T-helper 2 cell treated with Interferon-gamma antibody and Interleukin-4, amounts not matched to agents 5 μg/mL and 100 μg/mL, for 36 hours (primary cell): ENCODE measurements at places on chromosomes 11 and 22.

GRCh38 chr22:26362471-26362870, 66.6 kb upstream of the ASPHD2 start:
- no peak for DNase-seq

- no peak for DNase-seq
Measured at GRCh38 chr11:10114593-10115404, 179.2 kb downstream of the SBF2 start.

DNA sequence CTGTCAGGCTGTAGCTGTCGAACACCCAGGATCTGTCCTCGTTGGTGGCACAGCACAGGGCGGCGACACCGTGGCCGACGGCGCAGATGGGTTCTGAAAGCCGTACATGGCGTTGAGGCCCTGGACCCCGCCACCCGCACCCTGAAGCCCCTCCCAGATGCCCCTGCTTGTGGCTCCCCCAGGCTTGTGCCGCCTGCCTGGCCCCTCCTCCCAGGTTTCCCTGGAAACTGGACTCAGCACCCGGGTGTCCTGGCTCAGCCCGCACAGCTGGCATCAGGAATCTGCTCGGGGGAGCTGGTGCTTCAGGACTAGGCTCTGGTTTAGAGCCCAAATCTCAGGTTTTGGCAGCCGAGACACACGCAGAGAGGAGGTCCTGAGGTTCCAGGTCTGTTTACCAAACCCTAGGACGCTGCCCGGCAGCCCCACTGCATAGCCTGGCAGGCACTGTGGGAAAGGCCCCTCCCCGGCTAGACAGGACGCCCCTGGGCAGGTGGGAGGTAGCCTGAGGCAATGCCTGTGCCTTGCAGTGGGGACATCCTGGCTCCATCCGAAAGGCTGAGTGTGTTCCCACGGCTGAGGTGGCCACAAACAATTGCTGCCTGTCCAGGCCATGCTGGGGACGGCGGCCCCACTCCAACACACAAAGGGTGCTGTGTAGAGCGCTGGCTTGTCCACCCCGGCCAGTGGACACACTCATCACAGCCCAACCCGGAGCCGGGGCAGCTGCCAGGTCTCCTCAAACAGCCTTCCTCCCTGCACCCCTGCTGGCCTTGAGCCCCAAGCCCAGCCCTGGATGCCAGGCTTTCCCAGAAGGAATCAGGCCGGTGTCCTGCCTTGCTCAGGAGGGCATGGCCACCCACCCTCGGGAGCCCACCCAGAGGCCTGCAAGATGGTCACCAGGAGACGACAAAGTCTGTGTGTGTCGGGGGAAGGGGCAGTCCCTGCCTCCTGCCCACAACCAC, 4.6 kb downstream of the GATD1 start:
- no peak for DNase-seq

DNA sequence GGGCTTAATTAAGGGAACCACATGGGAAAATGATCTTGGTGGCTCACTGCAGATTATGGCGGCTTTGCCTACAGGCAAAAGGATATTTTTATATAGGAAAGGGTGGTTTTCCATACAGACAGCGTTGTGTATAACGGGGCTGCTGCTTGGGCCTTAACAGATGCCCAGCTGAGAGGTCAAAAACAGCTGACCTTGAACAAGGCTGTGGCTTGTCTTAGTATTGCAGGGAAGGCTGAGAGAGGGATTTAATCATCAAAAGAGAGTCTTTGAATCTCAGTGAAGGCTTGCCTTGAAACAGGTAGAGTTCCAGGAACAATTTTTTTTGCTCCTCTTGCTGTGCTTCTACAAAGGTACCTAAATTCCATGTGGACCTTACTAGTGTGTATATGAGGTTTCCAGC, 301.6 kb upstream of the C11orf87 start:
- no peak for DNase-seq

- DNase-seq = no peak
Measured at GRCh38 chr11:107593951-107594350, 3.0 kb downstream of the ELMOD1 start.

DNA sequence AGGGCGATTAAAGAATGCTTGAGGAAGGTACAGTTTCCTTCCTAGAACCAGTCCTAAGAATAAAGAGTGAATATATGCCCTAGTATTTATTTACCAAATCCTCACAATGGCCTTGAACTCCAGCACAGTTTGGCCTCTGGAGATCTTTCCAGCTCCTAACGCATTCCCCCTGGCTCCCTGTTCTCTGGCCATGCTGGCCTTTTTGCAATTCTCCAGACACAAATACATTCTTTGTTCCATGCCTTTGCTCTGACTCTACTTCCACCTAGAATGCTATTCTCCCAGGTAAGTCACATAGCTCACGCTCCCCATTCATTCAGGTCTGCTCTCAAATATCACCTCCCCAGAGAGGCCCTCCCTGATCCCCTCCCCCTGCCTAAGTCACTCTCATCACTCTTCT, 3.7 kb upstream of the DGKZ start:
- DNase-seq = no peak

- DNase-seq = no peak
Measured at GRCh38 chr22:36212901-36213300, 11.3 kb upstream of the APOL4 start.

DNA sequence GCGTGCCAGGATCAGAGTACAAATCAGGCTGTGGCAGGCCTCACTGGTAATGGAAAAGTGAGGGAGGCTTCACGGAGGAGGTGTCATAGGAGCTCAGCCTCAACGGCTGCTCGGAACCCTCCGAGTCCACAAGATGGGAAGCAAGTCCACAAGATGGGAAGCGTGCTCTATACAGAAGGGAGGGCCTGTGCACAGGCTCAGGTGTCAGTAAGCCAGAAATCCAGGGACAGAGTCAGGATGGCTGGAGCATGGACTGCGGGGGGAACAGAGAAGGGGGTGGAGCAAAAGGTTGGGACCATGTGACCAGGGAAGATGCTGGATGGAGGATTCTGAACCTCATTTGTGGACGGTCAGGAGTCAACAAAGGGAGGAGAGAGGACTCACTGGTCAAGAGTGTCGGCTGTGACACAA, 3.4 kb upstream of the DPP3 start:
- no peak for DNase-seq

DNA sequence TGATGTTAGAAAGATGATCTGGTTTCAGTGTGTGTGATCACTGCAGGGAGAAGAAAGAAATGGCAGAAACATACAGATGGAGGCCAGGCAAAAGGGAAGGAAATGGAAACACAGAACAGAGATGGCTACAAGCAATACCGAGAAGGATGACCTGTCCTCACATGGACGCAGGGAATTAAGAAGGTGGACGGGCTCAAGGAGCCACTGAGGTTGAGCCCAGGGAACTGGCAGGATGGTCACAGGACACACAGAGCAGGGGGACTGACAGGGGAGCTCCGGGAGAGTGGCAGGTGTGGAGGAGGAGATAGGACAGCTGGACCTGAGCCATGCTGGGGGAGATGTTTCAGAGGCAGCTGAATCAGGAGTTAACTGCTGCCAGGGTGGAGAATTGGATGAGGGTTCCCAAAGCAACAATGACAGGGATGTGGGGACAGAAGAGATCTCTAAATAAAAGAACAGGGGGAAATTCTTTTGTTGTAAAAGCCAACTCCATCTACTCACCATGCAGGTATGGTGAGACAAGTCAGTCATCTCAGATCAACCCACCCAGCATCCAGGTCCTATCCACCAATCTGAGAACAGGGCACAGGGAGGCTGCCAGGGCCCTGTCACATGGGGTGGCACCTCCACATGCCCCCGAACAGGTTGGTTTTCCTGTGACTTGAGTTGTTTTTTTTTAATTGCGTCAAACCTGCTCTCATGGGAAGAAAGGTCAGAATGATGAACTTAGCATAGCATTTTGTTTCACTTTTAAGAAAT, 26.3 kb downstream of the KLHL22 start:
- DNase-seq = no peak

DNA sequence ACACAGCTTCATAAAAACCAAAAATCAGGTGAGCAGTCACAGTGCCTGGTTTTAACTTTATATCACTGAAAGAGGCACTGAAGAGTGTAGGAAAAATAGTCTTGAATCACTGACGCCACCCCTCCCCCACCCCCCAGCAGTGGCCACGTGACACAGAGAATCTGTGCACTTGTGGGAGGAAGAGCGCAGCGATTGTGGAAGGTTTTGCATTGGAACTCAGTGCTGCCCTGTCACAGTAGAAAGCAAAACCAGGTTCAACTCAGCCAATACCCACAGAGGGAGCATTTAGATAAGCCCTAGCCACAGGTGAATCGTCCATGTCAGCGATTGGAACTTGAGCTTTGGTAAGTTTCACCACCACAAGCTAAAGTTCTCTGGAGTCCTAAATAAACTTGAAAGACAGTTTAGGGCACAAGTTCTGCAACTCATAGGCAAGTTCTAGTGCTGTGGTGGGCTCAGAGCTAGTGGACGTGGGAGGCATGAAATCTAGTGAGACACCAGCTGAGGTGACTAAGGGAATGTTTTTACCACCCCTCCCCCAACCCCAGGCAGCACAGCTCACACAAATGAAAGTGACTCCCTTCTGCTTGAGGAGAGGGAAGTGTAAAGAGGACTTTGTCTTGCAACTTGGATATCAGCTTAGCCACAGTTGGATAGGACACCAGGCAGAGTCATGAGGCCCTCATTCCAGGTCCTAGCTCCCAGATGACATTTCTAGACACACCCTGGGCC, 13.3 kb downstream of the OR52B2 start:
- DNase-seq = no peak

DNA sequence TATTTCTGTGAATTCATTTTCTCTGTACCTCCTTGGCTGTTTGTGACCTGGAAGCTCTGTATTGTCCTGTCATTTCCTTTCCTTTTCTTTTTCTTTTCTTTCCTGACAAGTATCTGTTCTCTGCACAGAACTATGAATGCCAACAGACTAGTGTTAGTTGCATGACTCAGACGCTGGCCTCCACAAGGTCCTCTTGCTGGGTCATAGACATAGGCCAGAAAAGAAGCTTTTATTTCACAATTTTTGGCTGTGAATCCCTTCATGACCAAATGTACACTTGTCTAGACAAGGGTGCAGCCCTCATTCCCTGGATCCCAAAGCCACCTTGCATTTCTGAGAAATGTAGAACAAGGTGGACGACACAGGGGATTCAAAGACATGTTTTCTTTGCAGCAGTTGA, 104.1 kb upstream of the MTNR1B start:
- no peak for DNase-seq

DNA sequence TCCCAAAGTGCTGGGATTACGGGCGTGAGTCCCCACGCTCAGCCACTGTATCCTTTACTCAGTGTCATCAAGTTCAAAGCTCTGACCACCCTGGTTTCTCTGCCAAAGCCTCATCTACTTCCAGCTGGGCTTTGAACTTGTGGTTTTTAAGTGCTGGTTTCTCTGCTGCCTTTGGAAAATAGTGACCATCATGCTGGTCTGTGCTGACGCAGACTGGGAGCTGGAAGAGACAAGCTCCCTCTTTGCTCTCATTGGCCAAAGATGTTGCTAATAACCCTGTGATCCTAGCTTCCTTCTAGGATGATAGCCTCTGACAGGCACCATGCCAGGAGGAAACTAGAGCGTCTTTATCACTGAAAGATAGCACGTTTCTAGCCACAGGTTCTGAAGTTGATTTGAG, 62.4 kb downstream of the ALX4 start:
- no peak for DNase-seq
